Ureter (tissue), 1 donor: ENCODE measurements at places on chromosomes 2 and 18.

DNA sequence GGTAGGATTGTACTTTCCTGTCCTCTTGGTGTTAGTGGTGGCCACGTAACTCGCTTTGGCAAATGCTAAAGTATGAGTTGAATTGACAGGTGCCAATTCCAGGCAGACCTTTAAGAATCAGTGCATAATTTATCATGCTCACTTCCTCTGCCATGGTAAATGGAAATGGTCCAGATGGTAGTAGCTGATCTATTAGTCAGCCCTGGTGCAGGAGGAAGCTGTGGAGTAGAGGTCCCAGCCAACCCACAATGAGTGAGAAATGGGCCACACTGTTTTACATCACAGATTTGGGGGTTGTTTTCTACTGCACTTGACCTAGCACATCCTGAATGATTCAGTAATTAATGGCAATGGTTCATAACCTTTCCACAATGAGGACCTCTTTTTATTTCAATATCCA lies 104.4 kb downstream of the RGPD3 start:
- no peak for DNase-seq

DNA sequence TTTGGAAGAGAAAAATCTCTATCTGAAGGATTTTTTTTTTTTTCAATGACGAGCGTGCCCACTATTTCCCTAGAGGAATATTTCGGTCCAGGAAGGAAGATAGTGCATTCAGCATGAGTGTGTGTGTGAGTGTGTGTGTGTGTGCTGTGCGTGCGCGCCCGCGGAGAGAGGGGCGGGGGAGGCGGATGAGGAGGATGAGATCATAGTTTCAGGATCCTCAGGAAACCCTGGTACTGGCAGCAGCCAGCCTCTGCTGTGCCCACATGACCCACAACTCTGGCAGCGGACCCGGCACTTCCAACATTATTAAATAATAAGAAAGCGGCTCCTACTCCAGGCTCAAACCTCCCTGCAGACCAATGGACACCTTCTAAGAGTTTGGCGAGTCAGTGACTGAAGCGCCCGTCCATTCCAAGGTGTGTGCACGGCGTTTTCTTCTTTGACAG lies 217.0 kb upstream of the DTNA start:
- DNase-seq = peak; percentile 69

GRCh38 chr2:181070119-181070835 lies 89.9 kb downstream of the UBE2E3 start:
- no peak for DNase-seq

- no peak for DNase-seq
These were observed 262.4 kb downstream of the NBAS start for GRCh38 chr2:15298770-15299169.

DNA sequence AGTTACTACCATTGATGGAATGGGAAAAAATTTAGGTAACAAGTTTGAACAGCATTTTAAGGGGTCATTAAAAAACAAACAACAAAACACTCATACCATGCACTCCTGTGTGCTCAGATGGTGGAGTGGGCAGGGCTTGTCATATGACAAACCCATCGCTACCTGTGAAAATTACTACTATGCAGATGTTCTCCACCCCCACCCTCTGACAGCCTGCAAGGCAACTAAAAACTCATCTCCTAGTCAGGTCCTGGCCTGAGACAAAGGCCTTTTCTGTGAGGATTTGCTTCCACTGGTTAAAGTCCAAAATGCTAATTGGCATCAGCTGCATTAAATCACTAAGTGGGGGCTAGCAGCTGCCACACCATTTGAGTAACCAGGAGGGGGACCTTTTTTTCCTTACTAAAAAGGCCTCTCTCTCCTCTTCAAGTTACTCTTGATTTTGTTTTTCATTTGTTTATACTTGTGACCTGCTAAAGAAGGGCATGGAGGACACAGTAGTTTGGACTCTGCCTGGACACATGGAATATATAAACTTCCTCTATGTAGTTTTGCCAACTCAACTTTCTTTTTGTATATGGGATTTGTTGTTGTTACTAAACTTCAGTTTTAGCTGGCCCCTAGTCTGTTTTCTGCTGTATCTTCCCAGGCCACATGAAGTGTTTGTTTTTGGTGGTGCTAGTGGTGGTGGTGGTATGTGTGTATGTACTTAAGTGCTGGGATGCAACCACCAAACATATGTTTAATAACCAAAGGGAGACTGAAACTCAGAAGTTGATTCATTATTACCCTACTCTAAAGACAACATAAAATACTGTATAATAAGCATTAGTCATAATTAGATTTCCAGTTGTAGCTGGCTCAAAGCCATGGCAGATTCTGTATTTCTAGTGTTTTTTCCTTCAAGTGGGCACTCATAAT lies 121.3 kb downstream of the MAP4K4 start:
- DNase-seq = no peak

GRCh38 chr2:38601463-38602135 lies 1.1 kb downstream of the HNRNPLL start:
- no peak for DNase-seq
